Epithelial cell of esophagus (primary cell): ENCODE measurements at places on chromosomes 3 and 15.

- DNase-seq: no peak
Measured at GRCh38 chr3:110697961-110698360, 373.7 kb upstream of the NECTIN3 start.

DNA sequence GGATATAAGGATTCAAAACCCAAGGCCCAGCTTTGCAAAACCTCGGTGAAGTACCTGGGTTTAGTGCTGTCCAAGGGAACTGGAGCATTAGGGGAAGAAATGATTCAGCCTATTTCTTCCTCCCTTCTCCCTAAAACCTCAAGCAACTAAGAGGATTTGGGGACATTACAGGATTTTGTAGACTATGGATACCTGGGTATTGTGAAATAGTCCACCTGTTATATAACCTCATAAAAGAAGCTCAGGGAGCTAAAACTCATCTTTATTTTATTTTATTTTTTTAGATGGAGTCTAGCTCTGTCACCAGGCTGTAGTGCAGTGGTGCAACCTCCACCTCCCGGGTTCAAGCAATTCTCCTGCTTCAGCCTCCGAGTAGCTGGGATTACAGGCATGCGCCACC lies 8.7 kb upstream of the SMCO1 start:
- no peak for DNase-seq

- DNase-seq: no peak
Measured at GRCh38 chr15:77656294-77656693, 23.6 kb upstream of the LINGO1 start.

DNA sequence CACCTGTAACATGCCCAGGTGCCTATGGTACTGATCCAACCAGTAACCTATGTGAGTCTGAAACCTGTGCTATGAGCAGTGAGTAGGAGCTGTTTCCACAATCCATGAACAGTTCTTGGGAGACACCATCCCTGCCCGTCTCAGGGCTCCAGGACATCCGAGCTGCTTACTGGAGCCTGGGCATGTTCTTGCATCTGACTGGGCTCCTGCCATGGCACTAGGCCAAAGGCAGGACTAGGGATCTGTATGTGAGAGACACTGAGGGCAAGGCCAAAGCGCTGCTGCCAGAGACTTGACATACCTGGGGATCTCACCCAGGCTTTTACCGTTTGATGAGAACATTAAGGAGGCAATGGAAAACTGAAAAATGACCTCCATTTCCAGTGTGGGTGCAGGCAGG lies 59.8 kb downstream of the WDR76 start:
- peak; percentile 6 for DNase-seq

GRCh38 chr15:39156166-39156565 lies 424.7 kb upstream of the THBS1 start:
- DNase-seq: no peak

DNA sequence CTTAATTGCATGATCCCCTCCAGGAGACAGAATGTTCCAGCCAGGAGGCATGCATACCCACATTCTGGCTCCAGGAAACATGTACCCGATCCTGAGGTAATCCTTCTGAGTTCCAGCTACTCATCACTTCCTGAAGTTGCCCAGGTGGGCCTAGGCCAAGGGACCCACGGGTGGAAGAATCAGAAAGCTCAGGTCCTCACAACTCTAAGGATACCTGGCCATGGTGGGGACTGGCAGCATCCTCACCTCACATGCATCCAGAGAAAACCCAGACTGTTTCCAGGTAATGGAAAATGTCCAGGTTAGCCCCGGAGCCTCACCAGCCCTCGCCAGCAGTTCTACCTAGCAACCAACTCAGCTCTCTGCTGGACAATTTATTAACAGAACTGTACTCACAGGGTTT lies 78.2 kb downstream of the DAPK2 start:
- no peak for DNase-seq

DNA sequence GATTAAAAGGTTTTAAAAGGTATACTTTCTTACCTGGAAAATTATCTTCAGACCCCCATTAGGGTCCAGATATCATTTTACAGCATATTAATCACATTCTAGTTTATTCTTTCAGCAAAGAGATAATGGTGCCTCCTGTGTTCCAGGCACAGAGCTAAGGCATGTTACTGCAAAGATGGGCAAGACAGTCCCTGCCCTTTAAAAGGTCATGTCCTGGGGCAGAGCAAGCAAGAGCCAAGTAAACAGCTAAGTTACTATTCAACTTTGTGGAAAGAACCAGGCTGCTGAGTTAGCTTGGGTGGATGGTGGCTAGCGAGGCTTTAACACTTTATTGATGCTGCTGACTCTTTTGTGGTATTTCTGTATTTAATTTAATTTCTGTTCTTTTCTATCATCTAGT lies 75.0 kb downstream of the LRRC28 start:
- peak; percentile 79 for DNase-seq

- DNase-seq: peak; percentile 93
Measured at GRCh38 chr3:87196879-87197278, 30.2 kb upstream of the CHMP2B start.

- no peak for DNase-seq
Measured at GRCh38 chr3:115141033-115141757, 5.9 kb downstream of the ZBTB20 start.

DNA sequence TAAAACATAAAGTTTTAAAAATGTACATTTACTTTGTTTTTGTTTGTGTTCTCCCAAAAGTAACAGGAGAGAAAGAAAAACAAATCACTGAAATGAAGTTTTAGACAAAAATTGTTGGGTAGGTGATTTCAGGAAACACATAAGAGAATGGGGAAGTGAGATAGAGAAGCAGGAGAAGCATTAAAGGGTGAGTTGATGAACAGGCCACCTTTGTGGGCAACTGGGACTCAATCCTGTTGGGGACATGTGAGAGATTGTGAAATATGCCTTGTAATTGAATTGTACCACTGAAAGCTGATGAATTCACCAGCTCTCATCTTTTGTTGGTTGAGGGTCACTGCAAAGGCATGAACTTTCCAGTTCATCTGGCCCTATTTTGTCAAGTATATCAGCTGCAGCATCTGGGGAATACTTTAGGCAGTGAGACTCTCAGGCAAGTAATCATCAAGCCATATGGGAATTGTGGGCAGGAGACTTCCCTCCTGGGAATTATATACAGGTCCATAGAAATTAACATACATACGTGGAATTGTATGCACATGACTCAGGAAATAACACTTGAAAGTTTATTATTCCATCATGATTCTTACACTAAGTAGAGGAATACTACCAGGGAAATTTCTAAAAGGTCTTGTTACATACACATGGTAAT lies 181.0 kb downstream of the ZBBX start:
- no peak for DNase-seq

DNA sequence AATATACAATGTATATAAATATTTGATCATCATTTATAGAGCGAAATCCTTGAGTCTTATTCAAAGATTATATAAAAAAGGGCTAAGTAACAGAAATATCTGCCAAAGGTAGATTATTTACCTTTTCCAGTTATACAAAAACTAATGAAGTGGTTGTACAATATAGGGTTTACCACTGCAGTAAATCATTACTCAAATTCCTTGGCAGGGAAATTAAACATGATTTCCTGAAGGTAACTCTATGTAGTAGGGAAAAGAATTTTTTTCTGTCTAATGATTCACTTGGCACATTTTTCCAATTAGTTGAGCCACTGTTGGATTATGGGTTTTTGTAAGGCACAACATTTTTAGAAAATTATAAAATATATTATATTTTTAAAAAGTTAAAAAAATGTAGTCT lies 129.6 kb downstream of the NR2F2 start:
- DNase-seq: no peak

GRCh38 chr3:197674741-197675562 lies 61.8 kb downstream of the RUBCN start:
- DNase-seq: no peak

DNA sequence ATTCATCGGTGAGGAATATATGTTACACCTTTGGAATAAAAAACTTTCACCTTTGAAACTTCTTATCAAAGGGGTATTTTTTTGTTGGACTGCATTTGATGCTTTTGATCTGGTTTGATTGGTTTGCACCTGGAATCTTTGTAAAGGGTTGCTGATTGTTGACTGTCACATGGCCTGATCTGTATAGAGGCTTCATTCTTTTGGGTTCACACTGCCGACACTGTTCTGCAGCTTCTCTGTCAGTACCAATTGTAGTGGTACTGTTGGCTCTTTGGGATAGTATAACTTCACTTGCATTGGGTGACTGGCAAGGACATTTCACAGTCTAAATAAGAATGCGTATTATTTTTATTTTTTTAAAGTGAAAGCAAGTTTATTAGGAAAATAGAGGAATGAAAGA lies 155.7 kb downstream of the DOCK3 start:
- no peak for DNase-seq

- no peak for DNase-seq
Measured at GRCh38 chr3:98886525-98886924, 15.0 kb downstream of the DCBLD2 start.

DNA sequence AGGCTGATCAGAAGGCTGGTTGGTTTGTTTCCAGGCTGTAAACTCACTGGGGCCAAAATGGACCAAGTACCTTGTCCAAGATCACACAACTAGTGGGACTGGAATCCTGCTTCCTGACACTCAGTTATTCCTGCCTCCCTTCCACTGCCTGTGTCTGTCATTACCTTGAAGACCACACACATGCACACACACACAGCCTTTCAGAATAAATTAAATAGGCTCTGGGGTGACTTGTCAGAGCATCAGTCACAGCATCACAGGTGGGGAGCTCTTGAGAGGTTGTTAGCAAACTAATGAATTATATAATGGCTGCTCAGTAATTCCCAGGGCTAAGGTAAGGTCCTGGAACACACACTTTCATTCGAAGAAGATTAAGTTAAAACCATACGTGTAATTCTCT lies 231.8 kb downstream of the UACA start:
- no peak for DNase-seq

DNA sequence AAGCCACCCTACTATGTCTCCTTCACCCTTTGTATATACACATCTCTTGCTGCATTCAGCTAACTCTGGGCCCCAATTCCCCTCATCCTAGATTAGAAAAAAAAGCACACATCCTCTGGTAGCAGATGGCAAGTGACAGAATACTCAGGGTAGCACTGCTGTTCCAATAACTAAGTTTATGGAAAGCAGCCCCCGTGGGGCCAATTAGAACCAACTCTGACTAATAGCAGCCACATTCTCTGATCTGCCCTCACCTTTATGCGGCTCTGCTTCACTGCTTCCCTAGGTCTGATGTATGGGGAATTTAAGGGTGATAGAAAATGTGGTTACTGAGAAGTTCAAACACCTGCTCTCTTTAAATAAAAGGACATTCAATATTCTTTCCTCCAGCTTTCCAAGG lies 74.9 kb upstream of the SETMAR start:
- no peak for DNase-seq

- DNase-seq: no peak
Measured at GRCh38 chr3:133137042-133137996, 99.1 kb downstream of the TMEM108 start.

- DNase-seq: peak; percentile 2
Measured at GRCh38 chr3:77563012-77563411, 523.1 kb downstream of the ROBO2 start.

- no peak for DNase-seq
Measured at GRCh38 chr15:66284271-66284670, 9.1 kb upstream of the DIS3L start.

GRCh38 chr3:120145542-120146285 lies 51.5 kb upstream of the GSK3B start:
- peak; percentile 97 for DNase-seq

GRCh38 chr15:40830884-40831283 lies 2.4 kb upstream of the PPP1R14D start:
- DNase-seq: no peak

- DNase-seq: no peak
Measured at GRCh38 chr3:49563040-49563578, 8.8 kb downstream of the BSN start.

GRCh38 chr15:91168457-91168856 lies 68.4 kb downstream of the SV2B start:
- no peak for DNase-seq

DNA sequence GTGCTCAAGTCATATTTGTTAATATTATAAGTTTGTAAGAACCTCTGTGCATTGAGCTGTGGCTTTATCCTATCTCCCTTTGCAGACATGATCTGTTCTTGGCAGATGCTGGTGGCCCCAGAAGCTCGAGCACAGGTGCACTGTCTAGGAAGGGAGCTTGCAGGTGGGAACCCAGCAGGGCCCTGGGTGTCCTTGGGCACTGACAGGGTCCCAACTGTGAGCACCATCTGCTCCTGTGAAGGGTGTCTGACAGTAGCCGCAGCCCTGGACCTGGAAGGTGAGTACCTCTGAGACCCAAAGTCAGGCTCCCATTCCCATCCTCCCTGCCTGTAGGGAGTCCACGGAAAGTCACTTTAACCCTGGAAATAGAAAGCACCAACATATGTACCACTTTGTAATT lies 2.4 kb upstream of the REC114 start:
- DNase-seq: no peak

DNA sequence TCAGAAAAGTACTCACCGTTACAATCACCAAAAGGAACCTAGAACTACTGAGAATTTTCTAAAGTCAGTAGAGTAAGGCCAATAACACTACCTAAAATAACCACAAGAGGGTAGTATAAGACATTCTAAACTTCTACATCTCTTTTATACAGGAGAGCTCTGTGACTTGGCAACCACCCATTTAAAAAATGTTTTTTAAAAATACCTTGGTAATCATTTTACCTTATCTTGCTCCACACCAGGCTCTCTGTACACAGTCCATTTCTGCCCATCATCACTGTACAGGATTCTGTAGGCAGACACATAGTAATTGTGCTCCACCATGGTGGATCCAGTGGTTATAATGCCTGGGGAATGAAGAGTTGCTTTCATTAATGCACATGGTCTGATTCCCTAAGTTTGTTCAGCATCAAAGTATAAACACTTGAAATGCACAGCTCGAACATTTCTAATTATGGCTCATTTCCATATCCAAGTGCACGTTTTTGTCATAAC lies 54.5 kb downstream of the ST3GAL6 start:
- peak; percentile 57 for DNase-seq

GRCh38 chr15:33007303-33007855 lies 187.1 kb downstream of the FMN1 start:
- DNase-seq: peak; percentile 40

DNA sequence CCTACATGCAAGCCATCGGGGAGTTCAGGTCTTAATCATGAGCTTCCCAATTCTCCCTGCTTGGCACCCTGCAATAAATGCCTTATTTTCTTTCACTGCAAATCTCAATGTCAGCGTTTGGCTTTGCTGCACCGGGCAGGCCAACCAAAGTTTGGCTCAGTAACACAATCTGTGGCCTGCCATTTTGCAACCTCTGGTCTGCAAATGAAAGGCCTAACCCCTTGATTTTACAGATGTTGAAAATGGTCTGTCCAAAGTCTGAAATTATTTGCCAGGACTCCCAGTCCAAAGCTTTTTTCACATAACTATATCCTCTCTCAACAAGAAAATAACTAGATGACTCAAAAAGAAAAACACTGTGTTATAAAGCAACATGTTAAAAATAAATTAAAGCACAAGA lies 34.0 kb upstream of the LEKR1 start:
- no peak for DNase-seq

GRCh38 chr3:177830411-177830849 lies 633.1 kb upstream of the TBL1XR1 start:
- DNase-seq: peak; percentile 90

- DNase-seq: no peak
Measured at GRCh38 chr3:3847994-3848922, 49.0 kb downstream of the LRRN1 start.

GRCh38 chr15:41629463-41629862 lies 30.7 kb upstream of the MGA start:
- no peak for DNase-seq
